ENCODE measurements at places on chromosomes 2 and 18.

- no peaks in the 10 kb centered on the region for H3K4me1 ChIP-seq
- DNase-seq: no peak
- H3K4me3 ChIP-seq: no peak overlapping the region
- no peaks in the 10 kb centered on the region for H3K36me3 ChIP-seq
- H3K27ac ChIP-seq: no peak overlapping the region
- H3K27me3 ChIP-seq: peaks cover 8% of the 10 kb centered on the region
Measured at GRCh38 chr2:47580855-47581600, 178.1 kb downstream of the MSH2 start.

- H3K36me3 ChIP-seq: no peaks in the 10 kb centered on the region
- no peak for DNase-seq
- H3K27ac ChIP-seq: no peak overlapping the region
- H3K27me3 ChIP-seq: no peaks in the 10 kb centered on the region
- no peak overlapping the region for H3K4me3 ChIP-seq
Measured at GRCh38 chr2:226187616-226188015, 612.0 kb downstream of the IRS1 start.

DNA sequence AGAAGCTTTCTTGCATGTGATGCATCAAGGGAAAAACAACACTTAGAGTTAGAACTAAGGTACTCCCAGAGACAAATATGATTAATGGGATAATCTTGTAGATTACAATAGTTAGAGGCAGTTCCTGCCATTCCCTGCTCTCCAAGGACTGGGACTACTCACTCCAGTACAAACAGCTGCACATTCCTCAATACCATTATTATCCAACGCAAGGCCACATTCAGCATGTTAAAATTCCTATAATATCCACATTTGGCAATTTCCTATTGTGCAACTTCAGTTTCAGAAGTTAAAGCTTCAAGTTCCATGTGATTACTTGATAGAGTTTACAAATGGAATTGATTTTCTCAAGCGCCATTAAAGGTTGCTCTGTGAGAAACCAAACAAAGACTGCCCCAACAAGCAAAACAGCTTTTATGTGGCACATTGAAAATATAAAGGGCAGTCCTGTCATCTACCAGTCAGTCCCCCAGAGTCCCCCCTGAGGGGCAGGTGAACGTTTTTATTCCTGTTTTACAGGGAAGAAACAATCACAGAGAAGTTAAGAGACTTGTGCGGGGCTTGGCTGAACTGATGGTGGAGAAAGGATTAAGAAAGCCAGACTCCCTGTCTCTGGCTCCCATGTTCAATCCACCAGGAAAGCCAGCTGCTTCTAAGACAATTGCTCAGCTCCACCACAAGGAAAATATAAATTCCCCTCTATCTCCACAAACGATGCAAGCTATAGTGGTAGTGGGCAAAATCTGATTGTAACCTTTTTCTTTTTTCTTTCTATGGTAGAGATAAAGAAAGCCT is 72.6 kb downstream of the TXNL1 start:
- no peaks in the 10 kb centered on the region for H3K36me3 ChIP-seq
- H3K27me3 ChIP-seq: no peaks in the 10 kb centered on the region
- no peak for DNase-seq
- peaks cover 15% of the 10 kb centered on the region for H3K4me1 ChIP-seq
- no peak overlapping the region for H3K4me3 ChIP-seq

- no peaks in the 10 kb centered on the region for H3K27me3 ChIP-seq
- peaks cover 59% of the 10 kb centered on the region for H3K4me1 ChIP-seq
- peak; percentile 31 for DNase-seq
- H3K36me3 ChIP-seq: peaks cover 18% of the 10 kb centered on the region
- H3K4me3 ChIP-seq: peak overlapping the region; percentile 71
Measured at GRCh38 chr2:74037379-74037860, 52.7 kb downstream of the TET3 start.
